ENCODE measurements at places on chromosomes 2 and 18.

- DNase-seq: no peak
These were observed 53.5 kb upstream of the SPOPL start for GRCh38 chr2:138447889-138448570.

DNA sequence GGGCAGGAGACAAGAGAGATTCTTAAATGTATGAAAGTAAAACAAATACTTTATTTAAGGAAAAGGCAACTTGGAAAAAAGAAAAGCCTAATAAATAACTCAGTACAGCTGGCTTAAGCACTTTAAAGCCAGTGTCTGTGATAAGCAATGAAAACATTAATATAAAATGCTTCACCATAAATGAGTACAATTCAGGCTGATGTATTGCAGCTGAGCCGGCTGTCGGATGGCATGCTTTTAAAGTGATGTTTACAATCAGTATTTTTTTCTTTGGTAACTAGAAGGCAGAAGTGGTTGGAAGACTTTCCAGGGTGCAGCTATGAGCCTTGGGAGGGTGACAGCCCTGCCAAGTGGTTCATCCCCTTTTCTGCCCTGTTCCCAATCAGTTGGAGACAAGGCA, 58.7 kb upstream of the CELF4 start:
- no peak for DNase-seq

- DNase-seq: no peak
These were observed 129.5 kb downstream of the MSTN start for GRCh38 chr2:189933041-189933440.

GRCh38 chr2:96344011-96344410, 8.4 kb downstream of the NCAPH start:
- DNase-seq: peak; percentile 42

DNA sequence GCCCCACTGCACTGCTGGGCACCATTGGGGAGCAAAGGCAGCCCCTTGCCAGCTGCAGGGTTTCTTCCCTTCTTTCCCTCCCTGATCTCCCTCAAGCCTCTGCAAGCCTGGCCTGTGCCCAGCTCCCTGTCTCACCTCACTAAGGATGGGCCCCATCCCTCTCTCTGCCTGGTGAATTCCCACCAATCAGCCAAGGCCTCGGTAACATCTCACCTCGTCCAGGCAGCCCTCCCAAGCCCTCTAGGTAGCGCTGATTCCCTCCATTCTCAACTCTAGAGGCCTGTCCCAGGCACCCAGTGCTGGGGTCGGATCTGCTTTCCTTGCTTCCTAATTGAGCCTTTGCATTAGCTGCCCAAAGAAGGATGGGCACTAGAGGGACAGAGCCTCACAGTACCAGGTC, 63.0 kb downstream of the CELF4 start:
- no peak for DNase-seq

GRCh38 chr2:39851251-39851650, 72.2 kb upstream of the THUMPD2 start:
- no peak for DNase-seq

GRCh38 chr2:230714136-230714480, 1.5 kb downstream of the CAB39 start:
- peak; percentile 44 for DNase-seq

GRCh38 chr2:73033142-73033765, 38.3 kb downstream of the SFXN5 start:
- no peak for DNase-seq

Measured in activated CD4-positive, alpha-beta T cell treated with anti-CD3 and anti-CD28 coated beads for 4 hours (primary cell).